ENCODE measurements at places on chromosomes 16 and 17. TPM values are rescaled to one million over a fixed set of nuclear protein-coding genes. Genes with fewer than 3 reads are reported as not detected.

The CCL18 gene
- total RNA-seq = not detected

The LASP1 gene
- total RNA-seq = 207 TPM

The ZNF385C gene
- total RNA-seq = not detected

The TMEM238L gene
- not detected for total RNA-seq

The GAS7 gene
- total RNA-seq = 8.4 TPM

The SGF29 gene
- 11.2 TPM for total RNA-seq

The OMG gene
- total RNA-seq = 17.4 TPM

The ARHGAP23 gene
- 46.0 TPM for total RNA-seq

The ACAP1 gene
- total RNA-seq = 0.58 TPM

The PRSS21 gene
- 2.0 TPM for total RNA-seq

The RNPS1 gene
- 69.3 TPM for total RNA-seq

The PSMB10 gene
- total RNA-seq = 69.8 TPM

The SLC52A1 gene
- not detected for total RNA-seq

The PLD2 gene
- 30.1 TPM for total RNA-seq

The KRT25 gene
- not detected for total RNA-seq

The CD300C gene
- total RNA-seq = not detected
